CD4-positive, alpha-beta T cell treated with Interferon gamma for 1 hour (primary cell): ENCODE measurements at places on chromosomes 4 and X.

DNA sequence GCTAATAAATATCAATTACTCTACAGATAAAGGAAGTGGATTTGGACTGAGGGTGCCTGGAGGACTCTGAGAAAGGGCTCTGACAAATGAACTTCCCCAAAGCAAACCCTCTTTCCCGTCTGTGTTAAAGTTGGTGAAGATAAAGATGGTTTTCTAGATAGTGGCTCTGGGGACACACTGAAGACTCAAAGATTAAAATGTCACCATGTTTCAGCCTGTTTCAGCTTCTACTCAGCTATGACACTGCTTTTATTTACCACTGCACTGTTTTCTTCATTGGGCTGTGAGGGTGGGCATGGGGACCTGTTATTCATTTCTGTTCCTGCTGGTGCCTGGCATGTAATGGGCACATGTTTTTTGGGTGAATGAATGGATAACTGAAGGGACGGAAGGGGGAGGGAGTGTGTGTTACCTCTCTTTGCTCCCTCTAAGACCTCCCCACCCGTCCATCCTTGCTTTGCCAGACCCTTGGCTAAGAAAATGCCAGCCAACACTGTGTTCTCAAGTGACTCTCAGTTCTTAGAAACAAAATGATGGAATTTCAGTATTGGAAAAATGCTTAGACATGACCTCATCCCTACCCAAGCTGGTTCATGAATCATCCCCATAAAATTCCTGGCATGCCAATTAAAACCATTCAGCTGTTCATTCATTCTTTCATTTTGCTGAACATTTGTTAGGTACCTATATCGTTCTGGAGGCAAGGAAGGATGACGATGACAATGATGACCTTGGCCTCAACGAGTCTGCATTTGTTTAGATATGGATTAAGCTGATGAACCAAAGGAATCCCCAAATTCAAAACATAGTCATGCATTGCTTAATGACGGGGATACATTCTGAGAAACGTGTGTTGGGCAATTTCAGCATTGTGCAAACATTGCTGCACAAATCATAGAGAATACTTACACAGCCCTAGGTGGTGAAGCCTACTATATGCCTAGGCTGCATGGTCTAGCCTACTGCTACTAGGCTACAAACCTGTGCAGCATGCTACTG, 13.4 kb upstream of the STK32B start:
- peak; percentile 20 for DNase-seq

DNA sequence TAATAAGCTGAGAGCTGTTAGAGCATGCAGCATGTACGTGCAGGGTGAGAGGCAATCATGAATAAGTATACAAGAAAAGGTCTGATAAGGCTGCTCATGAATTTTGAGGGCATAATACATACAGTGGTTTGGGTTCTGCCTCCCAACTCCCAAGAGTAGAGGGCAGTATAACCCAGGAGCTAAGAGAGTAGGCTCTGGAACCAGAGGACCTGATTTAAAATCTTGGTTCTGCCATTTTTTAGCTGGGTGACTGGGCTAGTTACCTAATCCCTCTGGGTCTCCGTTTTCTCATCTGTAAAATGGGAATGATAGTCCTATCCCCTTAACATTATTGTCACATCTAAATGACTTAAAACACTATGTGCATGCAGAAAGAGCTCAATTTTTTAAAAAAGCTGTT, 85.3 kb downstream of the LNX1 start:
- no peak for DNase-seq

DNA sequence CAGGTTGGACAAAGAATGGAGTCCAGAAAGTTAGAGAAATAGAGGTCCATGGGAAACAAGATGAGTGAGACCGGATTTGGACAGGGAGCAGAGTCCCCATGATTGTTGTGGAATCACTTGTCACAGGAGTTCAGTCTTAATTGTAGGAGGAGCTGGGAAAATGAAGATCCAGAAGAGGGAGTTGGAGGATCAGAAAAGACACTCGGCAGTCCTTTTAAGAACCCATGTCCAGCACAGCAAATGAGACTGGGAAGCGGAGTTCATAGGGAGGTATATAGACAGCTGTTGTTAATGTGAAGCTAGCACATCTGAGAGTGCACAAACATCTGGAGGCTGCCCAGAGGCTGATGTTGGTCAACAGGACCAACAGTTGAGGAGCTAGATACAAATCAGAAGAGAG, 111.4 kb upstream of the RXFP1 start:
- DNase-seq: no peak

DNA sequence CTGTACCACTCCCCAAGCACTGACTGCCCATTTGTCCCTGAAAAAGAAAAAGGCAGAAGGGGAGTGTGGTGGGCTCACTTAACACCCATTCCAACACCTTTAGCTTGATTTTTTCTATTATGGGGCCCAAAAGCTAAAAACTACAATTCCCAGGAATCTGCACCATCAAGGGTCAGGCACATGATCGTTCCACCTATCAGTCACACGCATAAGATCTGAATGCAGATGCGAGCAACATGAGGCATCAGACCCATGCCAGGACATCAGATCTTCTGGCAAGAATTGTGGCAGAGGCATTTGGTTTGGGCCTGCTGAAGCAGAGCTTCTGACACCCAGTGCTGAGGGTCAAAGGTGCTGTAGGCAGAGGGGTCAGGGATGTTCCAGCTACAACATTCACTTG, 595.9 kb downstream of the BCOR start:
- no peak for DNase-seq

DNA sequence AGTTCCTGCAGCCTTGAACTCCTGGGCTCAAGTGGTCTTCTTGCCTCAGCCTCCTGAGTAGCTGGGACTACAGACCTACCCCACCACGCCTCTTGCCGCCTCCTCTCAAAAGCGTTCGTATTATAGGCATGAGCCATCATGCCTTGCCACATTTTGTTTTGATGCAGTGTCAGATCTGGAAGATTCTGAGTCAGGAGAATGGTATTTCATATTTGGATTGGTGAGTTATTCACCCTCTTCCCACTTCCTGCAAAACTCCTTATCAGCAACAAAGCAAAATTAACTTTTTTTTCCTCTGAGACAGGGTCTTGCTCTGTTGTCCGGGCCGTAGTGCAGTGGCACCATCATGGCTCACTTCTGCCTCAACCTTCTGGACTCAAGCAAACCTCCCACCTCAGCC, 29.6 kb downstream of the REST start:
- no peak for DNase-seq

DNA sequence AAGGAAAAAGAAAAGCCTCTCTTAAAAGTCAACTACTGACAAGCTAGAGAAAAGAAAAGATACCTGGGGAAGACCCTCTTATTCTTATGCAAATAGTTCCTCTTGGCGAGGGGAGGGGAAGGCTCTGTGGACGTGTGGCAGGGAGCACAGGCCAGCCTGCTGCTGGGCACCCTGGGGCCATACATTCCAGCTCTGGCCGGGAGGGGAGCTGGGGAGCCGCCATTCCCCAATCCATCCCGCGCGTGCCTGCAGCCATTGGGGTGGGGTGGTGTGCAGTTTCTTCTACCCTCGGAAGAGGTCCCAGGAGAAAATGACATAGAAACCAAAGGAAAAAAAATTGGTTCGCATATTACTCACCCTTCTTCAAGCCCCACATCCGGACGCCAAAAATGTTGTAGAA, 1496.4 kb downstream of the RPA4 start:
- DNase-seq: no peak

- no peak for DNase-seq
These were observed 208.1 kb upstream of the ARSJ start for GRCh38 chr4:114187592-114187991.

GRCh38 chrX:148582353-148582752, 81.9 kb downstream of the AFF2 start:
- no peak for DNase-seq

DNA sequence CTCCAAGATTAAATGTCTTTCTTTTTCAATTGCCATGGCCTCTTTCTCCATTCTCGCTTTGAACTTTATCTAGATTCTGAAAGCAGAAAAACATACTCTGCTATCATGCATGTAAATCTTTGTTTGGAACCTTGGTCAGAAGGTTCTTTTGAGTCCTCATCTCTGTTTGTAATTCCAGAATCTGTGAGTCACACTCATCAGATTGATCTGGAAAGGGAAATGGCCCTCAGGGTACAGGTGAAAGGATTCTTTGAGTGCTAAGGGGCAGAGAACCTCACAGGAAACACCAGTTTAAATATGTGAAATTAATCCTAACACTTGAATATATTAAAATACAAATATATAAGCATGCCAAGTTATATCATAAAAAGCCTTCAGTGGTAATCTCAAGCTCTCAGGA, 211.0 kb upstream of the ADGRL3 start:
- DNase-seq: no peak

- DNase-seq: no peak
These were observed 55.7 kb downstream of the BTC start for GRCh38 chr4:74738464-74739143.

DNA sequence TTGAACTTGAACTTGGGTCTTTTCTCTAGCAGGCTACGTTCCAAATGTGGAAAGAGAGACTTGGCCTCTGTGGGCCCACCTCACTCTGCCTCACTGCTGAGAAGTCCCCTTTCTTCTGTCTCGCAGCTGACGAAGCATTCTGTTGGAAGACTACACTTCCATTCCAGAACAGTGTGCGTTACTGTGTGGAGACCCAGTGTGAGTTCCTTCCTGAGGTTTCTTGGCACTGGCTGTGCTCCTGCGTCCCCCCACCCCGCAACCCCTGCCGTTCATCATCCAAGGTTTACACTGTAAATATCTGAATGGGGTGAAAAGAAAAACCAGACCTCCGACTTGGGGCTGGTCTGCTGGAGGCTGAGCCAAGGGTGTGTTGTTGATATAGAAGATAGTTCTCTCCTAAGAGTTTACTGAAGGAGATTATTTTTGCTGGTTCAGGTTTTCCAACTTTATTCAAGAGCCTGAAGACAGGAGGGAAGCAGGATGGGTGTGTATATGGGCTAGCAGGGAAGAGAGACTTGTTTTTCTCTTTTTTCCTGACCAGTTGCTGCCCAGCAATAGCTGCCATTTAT, 34.7 kb downstream of the NHSL2 start:
- DNase-seq: no peak

DNA sequence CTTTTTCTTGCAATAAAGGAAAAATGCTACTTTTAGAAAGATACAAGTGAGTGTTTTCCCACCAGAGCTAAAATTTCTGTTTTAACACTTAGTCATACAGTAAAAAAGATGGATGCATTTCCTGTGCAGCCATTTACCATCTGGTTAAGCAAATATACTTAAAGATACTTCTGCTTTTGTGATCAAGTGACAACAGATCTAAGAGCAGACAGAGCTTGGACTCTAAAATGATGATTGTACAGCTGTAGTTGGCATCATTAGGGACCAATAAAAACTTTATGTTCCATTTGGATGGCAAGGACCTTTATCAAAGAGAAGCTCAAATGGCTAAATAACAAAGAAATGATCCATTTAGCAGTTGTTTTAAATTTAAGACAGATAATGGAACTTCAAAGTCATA, 270.8 kb downstream of the FSTL5 start:
- DNase-seq: no peak

DNA sequence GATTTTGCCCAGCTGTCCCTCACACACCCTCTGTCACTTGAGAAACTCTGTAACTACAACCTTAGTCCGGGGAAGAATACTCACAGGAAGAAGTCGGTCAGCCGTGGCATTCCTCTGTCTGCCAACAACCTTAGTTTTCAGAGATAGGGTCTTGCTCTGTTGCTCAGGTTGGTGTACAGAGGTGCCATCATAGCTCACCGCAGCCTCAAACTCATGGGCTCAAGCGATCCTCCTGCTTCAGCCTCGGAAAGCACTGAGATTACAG, 12.2 kb upstream of the SPCS3 start:
- DNase-seq: no peak

- no peak for DNase-seq
These were observed 841.6 kb upstream of the AADAT start for GRCh38 chr4:170931321-170931720.

- no peak for DNase-seq
These were observed 21.5 kb downstream of the TNIP2 start for GRCh38 chr4:2734612-2735011.

DNA sequence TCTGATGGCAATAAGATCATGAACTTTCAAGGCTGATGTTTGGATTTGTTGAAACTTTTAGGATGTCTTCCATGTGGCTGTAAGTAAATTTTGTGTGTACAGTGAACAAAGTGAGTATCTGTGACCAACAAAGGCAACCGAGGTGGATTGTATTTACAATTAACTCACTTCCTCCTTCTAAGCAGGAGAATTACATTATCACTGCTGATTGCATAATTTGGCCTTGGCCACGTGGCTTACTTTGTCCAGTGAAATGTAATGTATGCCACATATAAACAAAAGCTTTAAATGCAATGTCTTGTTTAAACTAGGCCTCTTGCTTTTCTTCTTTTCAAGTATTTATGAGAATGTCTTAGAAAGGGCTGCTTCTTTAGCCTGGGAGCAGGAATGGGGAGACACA, 66.3 kb upstream of the MAD2L1 start:
- no peak for DNase-seq

DNA sequence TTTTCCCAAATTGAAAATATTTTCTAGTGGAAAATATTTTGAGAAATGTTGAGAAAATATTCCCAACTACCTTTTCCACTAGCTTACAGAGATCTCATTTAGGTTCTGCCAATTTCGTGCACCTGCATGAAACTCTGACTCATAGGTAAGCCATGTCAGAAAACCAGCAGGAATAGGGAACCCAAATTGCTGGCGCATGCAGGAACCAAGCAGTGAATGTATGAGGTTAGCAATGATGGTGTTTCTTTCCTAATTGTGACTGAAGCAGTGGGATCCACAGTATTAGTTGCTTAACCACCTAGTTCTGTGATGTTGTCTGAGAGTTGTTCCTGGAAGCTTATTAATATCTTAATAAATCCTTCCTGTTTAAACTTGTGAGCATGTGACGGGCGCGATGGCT, 381.0 kb upstream of the TRAM1L1 start:
- DNase-seq: no peak

DNA sequence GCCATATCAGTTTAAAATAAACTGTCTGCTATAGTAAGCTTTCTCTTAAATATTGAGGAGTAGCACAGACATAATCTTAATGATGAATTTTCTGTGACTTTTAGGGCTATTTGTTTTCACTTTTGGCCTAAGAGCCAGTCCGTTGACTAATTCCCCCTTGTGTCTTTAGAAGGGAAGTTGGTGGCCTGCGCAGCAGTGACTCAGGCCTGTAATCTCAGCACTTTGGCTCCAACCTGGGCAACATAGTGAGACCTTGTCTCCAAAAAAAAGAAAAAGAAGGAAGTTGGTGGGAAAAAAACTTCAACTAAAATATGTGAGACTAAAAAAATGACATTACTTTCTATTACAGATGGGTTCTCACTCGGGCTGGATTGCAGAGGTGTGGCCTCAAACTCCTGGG, 3.4 kb downstream of the NCAPG start:
- peak; percentile 41 for DNase-seq

GRCh38 chrX:123814343-123814742, 45.5 kb upstream of the XIAP start:
- DNase-seq: no peak

GRCh38 chrX:252244-252956, 28.8 kb upstream of the PLCXD1 start:
- DNase-seq: no peak

DNA sequence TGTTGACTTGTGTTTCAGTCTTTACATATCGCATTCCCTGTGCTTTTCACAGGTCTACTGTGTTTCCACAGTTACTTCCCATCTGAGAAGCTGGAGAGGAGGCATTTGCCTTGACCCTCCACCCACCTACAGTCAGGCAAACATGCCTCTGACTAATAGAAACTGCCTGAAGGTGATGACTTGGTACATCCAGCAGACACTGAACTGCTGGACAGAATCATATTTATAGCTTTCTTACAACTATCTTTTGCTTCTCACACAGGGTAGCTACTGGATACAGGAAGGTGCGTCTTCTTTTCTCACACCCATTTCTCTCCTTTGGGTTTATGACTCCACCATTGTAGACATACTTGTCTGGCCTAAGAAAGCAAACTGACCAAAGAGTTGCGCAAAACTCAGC, 58.0 kb downstream of the VGLL1 start:
- no peak for DNase-seq
